ENCODE measurements at places on chromosomes 6 and 20.

DNA sequence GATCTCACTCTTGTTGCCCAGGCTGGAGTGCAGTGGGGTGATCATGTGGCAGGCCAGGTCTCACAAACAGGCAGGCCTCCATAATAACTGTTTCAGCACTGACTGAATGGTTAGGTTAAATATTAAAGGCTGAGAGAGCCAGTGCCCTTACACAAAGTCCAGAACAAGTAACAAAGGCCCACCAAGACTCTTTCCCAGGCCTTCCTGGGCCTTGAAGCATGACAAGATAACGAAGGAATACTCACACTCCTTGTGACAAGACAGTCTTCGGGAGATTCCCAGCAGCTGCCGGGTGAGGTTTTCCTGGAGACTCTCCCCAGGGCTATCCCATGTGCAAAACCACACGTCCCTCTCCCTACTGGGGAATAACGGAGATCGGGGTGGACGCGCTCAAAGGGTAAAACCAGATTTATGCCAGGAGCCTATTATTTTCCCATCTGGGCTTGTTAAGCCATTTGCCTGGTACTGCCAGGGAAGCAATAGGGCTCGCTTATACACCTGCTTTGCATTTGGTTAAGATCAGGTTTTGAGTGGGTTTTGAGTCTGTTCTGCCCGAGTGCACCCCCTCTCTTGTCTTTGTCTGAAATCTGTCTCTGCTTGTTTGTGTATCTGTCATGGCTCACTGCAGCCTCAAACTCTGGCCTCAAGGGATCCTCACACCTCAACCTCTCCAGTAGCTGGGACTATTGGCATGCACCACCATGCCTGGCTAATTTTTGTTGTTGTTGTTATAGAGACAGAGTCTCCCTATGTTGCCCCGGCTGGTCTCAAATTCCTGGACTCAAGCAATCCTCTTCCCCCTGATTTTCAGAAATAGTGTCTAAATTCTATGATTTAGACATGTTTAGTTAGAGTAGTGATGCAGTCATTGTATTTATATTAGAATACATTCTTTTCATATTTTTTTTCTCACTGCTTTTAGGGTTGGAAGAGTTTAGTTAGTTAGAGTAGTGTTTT is 1.4 kb upstream of the ENPP3 start:
- DNase-seq = no peak

DNA sequence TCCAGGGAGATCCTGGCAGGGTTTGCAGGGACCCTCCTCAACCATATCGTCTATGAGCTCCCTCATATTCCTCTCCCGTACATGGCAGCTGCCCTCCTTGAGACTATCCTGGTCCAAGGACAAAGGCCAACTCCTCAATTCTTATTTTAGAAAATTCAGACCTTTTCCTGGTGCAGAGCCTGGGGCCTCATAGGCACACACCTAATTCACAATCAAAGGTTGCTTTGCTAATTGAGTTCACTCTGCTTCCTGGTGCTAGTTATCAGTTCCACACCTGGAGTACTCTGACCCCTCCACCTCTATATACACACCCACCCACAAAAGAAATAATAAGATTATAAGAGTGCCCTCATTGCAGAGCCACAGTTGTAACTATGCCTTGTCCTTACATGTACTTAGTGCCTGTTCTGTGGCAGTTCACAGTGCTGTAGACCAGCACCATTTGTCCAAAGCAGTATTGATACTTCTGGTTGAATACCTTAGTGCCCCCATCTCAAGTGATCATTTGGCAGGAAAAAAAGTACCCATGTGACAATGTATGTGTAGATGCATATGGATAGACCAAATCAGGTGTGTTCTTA is 38.7 kb downstream of the GSS start:
- no peak for DNase-seq

- no peak for DNase-seq
Observed at GRCh38 chr6:128024969-128025368, 124.1 kb upstream of the THEMIS start.

DNA sequence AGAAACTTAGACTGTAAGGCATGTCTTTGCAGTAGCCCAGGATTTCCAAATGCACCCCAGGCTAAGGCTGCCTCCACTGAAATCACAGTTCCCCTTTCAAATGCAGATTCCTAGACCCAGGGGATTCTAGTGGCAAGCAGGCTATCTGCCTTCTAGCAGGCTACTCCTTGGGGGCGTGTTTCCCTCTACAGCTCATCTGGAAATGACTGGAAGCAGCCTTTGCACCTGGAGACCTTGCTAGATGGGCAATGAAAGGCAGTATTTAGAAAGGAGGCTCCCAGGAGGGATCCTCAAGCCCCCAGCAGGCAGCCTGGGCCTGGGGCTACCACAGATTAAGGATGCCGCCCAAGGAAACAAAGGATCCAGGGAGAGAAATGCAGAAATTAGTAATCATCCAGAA is 26.0 kb upstream of the SYNDIG1 start:
- no peak for DNase-seq

DNA sequence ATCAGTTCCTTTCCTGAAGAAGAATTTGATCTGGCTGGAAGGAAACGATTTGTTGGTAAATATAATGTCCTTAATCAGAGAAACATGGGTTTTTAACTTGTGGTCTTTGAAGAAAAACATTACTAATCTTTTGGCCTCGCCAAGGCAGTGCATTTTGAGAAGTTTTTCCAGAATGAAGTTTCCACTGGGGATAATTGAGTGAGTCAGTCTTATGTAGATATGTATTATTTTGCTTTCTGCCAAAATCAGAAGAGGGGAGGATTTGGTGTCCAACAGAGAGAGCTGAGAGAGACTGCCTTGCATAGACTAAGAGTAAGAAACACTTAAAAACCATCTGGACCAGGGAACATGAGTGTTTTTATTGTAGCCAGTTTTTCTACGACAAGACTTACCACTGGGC is 79.9 kb downstream of the FNDC1 start:
- no peak for DNase-seq

DNA sequence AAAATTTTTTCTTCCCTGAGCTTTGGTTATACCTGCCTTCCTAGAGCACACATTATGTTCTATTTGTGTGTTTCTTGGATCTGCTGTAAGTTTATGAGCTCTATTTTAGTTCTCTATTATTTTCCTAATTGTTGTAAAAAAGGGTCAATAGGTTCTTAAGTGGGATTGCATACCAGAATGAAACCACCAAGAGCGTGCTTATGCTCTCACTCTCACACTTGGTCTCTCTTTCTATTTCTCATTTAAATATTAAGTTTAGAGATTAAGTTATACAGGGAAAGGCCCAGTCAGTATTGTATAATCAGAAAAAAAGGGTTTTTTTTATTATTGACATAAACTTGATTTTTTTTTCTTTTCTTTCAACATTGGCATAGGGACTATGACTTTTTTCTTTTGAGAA is 96.8 kb downstream of the RIMS1 start:
- DNase-seq = no peak

DNA sequence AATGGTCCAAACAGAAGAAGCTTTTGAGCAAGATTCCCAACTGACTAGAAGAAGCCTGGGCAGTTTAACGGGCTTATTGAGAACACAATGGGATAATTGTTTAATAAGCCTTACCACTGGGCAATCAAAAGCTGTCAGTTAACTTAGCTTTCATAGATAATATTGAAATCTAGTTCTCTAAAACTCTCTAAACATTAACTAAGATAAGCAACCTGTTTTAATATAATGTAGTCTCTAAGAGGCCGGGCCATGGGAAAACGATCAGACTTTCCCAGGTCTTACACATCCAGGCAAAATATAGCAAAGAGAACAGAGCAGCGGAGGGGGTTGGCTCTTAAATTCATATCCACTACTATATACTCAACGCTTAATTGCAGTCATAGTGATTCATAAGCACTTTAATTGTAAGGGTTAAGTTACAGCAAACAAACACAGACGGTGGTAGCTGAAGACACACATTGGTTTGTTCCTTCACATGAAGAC is 128.0 kb upstream of the FAM83B start:
- no peak for DNase-seq

GRCh38 chr6:140079328-140079727 is 704.9 kb upstream of the CITED2 start:
- DNase-seq = no peak

- DNase-seq = no peak
Observed at GRCh38 chr20:57628047-57628961, 8.1 kb upstream of the ZBP1 start.

- no peak for DNase-seq
Observed at GRCh38 chr20:39651645-39652325, 689.6 kb downstream of the DHX35 start.

- DNase-seq = no peak
Observed at GRCh38 chr6:34867484-34867883, 20.4 kb downstream of the TAF11 start.

- no peak for DNase-seq
Observed at GRCh38 chr6:87944541-87944954, 103.1 kb upstream of the SPACA1 start.

DNA sequence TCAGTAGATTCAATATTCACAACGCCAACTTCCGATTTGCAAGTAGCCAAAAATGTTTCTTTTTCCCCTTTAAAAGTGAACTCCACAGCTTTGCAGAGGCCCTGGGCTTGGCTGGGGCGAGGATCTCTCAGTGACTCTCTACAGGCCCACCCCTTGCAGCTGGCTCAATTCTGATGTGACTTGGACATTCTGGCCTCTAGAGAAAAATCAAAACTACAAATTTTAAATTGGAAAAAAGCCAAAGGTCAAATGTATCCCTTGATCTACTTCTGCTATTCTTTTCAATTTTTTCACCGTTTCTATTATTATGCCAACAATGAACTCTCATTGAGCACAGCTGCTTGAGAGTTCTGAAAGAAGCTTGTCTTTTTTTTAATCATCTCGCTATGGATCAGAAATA is 245.9 kb upstream of the HS3ST5 start:
- DNase-seq = no peak

DNA sequence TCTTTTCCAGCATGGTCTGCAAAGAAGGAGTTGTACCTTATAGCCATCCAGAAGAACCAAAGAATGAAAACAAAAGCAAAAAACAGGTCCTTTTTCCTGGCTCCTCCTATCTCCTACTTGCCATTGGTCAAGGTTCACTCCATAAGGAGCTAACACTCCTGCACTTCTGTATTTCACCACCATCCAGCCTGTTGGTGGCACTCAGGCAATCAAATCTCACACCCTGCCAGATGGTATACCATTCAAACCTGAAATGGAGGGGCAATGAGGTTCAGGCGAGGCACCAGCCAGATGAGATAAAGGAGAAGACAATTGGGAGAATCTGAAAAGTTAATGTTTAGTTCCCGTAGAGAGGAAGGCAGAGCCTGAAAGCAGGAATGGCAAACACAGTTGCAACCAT is 203.8 kb downstream of the ALDH8A1 start:
- no peak for DNase-seq

- no peak for DNase-seq
Observed at GRCh38 chr20:4135385-4136077, 120.2 kb upstream of the RNF24 start.

DNA sequence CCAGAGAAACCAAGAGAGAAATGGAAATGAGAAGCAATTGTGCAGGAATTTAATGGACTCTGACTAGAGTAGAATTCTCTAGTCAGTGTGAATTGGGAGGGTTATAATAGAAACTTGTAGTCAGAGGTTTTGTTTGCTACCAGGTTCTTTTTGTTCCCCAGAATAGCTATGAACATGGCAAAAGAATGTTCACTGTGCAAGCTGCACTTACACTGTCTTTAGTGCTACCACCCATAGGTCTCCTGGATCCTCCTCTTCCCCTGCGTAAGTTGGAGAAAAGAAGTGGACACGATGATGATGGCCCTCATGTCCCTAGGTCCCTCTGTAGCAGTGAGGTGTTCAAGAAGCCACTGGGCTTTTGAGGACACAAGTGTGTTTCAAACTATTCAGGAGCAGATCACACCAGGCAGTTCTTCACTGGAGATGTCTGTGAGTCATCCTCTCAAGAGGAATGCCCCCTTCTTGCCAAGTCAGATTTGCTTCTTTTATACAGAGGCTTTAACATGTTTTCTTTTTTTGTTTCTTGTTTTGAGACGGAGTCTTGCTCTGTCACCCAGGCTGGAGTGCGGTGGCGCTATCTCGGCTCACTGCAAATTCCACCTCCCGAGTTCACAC is 47.6 kb upstream of the SMIM8 start:
- DNase-seq = no peak

DNA sequence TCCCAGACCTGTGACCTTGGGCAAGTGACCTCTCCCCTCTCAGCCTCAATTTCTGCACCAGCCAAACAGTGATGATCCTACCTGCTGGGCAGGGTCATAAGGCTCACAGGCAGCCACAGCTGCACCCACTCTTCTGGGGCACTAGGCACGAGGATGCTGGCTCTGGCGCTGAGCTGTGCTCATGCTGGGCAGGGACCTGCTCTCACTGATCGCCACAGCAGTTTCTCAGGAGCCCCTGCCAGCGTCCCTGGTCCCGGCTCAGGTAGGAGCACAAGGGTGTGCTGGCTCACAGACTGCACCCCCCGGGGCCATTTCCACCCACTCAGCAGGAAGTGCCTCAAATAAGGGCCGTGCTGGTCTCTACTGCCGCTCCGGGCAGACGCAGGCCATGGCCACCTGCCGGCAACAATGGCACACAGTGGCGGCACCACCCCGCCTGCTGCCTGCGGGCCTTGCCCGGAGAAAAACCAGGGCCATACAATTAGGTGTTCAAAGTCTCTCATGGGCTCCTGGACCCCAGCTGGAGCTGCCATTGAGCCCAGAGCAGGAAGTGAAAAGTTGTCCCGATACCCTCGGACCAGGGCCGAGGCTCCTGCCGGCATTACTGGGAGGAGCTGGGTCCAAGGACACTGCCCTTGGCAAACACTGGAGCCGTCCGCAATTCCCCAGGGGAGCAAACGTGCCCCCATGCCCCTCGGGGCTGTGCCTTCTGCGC is 4.6 kb upstream of the CABLES2 start:
- DNase-seq = no peak
